Kasumi-1 (cell line): ENCODE measurements at places on chromosomes 5 and 9.

DNA sequence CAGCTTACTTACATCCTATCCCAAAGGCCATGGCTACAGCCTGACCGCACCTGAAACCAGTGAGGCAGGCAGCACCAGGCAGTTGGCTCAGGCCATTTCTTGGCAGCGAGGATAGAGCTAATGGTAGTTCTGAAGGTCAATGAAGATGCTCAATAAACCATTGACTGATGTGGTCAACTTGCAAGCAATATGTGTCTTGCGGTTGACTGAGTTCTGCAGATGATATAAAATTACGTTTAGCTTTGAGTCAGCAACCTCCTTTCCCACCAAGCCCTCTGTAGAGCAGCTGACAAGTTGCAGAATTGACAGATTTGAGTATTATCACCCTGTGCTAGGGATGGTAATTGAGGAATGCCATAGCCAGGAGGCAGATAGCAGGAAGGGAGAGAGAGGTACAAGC is 189.0 kb upstream of the PUM3 start:
- DNase-seq, result no peak

- no peak for DNase-seq
Measured at GRCh38 chr9:16090907-16091629, 538.2 kb downstream of the CCDC171 start.

- no peak for DNase-seq
Measured at GRCh38 chr5:80468131-80468530, 19.8 kb upstream of the FAM151B start.

DNA sequence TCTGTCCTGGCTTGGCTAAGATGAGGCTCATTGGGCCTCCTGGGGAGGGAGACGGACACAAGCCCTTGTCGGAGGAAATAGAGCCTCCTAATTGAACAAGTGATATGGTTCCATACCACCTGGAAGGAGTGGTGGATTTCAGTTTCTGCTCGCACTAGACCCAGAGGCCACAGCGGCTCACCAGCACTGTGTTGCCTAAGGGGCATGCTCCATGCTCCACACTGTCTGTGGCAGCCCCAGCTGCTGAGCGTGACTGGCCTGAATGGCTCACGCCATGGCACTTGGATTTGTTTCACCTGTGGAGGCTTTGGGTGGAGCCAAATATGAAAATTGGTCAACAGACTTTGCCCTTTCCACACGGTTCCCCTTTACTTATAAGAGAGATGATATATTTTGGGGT is 181.1 kb downstream of the HSPA4 start:
- DNase-seq, result no peak

DNA sequence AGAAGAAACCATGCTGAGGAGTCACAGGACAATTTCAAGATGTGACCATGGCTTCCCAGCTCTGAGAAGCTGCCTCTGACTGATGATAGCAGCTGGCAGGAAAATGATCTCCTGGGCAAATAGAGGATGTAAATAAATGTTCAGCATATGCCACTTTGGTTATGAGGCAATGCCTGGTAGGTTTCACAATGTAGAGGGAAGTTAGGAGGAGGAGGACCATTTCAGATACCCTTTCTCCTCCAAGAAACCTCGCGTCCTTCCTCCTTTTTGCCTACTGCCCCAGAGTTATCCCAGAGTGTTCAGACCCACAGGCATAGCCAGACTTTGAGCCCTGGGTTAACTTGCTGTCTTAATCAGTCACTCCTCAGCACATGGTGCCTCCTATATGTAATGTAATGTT is 541.6 kb upstream of the DAP start:
- DNase-seq, result peak; percentile 56

DNA sequence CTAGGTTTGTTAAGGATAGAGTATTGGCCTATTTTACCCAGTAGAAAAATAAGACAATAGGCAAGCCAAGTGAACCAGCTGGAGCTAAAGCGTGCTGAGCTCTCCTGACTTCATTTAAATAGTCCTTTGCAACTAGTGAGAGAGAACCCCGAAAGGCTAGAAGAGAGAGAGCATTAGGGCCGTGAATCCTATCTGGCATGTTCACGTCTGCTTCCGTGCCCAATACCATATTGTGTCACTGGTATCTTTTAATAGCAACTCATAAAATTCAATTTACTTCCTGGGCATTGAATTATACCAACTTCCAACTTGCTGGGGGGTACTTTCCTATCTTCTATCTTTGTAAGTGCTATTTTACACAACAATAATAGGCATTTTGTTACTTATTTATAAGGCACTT is 13.8 kb downstream of the DNAJC18 start:
- DNase-seq, result no peak

- DNase-seq, result no peak
Measured at GRCh38 chr9:82670000-82670399, 392.9 kb downstream of the RASEF start.

- no peak for DNase-seq
Measured at GRCh38 chr9:134220311-134220710, 55.9 kb upstream of the RNU6ATAC start.

GRCh38 chr9:97675655-97676054 is 21.5 kb downstream of the XPA start:
- DNase-seq, result no peak

- DNase-seq, result no peak
Measured at GRCh38 chr9:110997847-110998246, 40.4 kb downstream of the LPAR1 start.

DNA sequence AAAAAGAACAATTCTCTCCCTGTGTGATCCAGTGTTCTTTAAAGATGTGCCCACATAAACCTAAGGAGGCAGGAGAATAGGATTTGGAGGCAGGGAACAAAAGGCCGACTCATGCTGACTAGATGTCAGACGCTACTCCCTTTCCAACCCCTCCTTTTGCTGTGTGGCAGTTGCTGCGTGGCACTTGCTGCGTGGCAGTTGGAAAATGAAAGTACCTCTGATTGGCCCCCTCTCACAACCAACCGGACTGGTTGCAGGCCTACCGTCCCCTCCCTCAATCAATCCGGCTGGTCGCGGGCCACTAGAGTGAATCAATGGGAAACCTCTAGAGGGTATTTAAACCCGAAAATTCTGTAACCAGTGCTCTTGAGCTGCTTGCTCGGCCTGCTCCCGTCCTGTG is 551.0 kb downstream of the KIF4B start:
- no peak for DNase-seq

DNA sequence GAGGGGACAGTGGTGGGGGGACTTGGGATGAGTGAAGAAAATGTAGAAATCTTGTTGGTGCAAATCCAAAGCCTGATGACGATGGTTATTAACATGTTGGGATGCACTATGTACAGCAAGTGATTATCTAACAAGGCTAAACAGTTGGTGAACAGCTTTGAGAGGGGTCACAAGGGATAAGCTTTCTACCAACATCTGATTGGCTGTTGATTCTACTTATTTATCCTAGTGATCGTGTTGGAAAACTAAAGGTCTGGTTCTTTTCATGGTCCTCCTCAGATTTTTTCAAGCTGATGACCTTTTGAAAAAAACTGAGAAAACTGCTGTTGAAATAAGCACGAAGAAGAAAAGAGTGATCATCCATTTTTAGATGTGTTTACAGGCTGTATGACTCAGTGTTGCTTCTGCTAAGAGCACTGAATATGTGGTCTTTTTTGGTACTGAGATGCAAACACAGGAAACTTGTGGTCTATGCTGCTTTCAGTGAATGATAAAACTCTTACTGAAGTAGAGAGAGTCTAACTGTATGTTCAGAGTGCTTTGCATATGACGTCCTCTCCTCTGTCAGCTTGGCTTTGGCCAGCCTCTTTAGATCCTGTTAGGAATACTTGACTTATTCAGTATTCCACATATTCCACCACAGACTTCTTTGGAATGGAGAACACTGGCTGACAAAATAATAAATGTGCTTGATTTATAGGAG is 174.8 kb downstream of the SLF1 start:
- peak; percentile 90 for DNase-seq

DNA sequence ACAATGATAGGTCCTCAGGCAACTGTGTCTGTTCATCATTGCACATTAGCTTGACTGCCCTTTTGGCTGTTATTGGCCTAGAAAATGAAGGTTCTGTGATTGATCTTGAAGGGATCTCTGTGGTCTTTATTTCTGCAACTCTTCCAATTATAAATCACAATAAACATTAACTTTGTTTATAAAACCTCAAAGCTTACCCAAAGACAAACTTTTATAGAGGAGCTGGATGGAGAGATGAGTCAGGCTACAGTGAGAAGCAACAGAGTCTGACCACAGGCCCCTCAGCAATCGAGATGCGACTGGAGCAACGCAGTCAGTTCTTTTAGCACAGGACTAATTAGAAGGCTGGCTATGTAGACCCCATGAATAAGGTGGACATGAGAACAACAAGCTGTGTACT is 5.3 kb downstream of the MACROH2A1 start:
- DNase-seq, result no peak

- DNase-seq, result no peak
Measured at GRCh38 chr5:126438267-126438666, 15.1 kb downstream of the GRAMD2B start.

- no peak for DNase-seq
Measured at GRCh38 chr5:176169393-176170063, 68.7 kb upstream of the SIMC1 start.

- DNase-seq, result no peak
Measured at GRCh38 chr5:2205185-2205585, 322.5 kb upstream of the IRX4 start.

GRCh38 chr9:95413793-95414192 is 96.3 kb upstream of the FANCC start:
- DNase-seq, result no peak

DNA sequence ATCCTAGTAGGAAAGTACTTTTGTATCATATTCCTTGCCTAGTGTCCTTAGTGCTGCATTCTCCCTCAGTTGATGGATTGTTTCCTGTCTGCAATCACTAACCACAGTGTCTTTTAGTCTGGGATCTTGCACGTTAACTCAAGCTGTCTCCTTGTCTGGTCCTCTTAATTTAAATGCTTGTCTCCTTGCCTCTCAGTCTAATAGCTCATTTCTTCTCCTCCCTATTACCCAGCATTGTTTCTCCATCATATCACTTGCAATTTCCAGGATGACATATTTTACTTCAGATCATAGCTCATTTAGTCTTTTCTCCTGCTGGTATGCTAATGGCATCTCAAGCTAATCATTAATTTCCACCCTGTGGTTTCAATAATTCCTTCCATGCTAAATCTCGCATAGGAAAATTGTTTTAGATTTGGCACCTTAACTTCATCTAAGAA is 2052.0 kb upstream of the C9orf72 start:
- DNase-seq, result peak; percentile 17

DNA sequence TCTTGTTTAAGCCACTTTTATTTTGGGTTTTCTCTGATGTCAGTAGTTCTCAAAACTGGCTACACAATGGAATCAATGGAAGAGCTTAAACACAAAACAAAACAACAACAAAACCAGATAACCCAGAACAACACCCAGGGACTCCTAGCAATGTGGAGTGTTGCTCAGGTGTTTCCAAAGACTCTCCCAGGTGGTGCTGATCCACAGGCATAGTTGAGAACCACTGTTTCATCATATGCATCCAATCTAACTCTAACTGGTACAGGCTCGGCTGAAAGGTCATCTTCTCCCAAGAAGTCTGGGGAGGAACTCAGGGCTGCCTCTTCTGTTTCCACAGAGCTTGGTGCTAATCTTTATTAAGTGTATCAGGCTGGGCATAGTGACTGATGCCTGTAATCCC is 5.4 kb upstream of the ALDH1B1 start:
- no peak for DNase-seq

DNA sequence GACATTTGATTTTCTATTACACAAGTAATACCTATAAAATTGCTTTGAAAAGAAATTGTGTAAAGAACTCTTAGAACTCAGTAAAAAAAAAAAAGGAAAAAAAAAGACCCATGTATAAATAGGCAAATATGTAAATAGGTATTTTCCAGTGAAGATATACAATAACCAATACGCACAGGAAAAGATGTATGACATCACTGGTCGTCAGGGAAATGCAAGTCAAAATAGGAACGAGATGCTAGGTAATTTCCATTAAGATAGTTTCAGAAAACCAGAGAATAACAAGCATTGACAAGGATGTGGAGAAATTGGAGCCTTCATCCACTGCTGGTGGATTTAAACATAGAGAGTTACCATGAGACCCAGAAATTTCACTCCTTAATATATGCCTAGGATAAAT is 708.8 kb downstream of the MTRR start:
- DNase-seq, result no peak

DNA sequence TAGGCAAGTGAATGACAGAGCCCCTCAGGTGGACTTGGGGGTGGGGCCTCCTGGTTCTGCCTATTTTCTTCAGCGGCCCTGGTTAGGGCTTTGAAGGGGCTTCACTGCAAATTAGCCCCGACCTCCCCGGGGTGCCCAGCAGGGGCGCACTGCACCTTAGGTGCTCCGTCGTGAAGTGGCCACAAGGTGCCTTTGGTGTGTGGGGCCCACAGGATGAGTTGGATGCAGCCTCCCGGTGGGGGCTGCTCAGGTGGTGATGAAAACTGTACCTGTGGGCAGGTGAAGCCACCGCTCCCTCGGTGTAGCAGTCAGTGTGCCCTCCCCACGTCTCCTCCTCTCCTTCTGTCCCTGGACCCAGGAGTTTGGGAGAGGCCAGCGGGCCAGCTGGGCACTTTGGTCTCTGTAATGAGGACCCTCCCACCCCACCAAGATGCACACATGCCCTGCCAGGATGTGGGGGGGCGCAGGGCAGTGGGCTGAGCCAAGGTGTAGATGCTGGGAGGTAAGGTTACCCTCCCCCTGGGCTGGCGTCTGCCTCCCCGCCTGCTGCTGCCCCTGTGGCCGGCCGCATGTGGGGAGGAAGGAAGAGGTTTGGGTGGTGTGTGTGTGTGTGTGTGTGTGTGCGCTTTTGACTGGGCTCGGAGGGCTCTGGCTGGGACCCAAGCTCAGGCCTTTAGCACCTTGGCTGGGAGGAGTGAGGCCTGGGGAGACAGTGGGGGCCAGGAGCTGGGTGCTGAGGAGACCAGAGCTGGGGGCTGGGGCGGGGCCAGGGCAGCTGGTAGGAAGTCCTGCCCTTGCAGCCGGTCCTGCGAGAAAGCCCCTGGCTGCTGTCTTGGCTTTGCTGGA is 55.6 kb downstream of the RXRA start:
- peak; percentile 70 for DNase-seq
